ENCODE measurements at places on chromosomes 16 and 17.

- no peak for DNase-seq
Observed at GRCh38 chr16:50281391-50282009, 15.1 kb downstream of the ADCY7 start.

- no peak for DNase-seq
Observed at GRCh38 chr16:21643785-21644184, 8.6 kb downstream of the IGSF6 start.

DNA sequence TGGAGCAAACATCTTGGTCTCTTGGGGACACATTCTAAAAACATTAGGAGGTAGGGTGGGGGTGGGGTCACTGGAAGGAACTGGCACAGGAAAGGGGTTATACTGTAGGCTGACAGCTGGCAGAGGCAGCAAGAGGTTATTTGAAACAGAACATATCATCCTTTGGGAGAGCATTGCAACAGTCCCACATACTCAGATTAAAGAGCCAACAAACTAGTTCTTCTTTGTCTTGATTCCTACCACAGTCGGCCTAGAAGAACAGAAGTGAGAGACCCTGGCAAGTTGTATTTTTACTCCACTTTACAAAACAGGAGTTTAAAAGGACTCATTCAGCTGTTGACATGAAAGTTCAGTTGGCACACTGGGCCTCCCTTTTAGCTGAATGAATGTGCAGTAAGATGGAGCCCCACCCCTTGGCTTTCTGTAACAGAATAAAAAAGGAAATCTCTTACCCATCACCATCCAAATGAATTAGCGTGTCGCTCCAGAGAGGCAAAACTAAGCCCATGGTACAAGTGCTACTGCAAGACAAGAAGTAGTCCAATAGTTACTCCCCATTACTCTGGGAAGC is 54.6 kb upstream of the CORO6 start:
- no peak for DNase-seq

DNA sequence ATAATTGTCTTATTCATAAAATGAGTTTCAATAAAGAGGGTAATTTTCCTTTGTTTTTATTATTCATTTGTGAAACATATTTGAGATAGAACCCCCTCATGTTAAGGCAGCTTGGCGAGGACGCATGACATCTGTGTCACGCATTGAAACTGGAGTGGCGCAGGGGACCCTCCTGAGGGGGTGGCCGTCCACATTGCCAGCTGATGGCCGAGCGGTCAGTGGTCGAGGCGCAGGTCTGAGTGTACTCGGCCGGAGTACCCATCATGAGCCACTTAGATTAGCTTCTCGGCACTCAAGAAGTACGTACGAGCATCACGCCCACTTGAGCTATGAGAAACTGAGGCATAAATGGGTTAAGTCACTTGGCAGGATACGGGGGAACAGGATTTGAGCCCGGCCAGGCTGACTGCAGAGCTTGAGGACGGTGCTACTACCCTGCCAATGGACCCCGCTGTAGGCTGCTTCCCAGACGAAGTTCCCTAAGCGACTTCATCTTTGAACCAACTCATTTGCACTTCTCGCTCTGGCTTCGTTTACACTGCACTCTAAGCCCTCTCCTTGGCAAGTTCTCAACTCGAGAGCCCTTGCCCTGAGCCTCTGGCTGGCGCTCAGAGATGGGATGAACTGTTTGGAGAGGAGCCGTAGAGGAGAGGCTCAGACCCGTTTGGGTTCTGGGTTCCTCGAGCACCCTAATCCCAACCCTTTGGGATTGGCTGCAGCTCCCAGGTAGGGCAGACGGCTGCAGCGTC is 91.8 kb downstream of the SDK2 start:
- DNase-seq, result no peak

DNA sequence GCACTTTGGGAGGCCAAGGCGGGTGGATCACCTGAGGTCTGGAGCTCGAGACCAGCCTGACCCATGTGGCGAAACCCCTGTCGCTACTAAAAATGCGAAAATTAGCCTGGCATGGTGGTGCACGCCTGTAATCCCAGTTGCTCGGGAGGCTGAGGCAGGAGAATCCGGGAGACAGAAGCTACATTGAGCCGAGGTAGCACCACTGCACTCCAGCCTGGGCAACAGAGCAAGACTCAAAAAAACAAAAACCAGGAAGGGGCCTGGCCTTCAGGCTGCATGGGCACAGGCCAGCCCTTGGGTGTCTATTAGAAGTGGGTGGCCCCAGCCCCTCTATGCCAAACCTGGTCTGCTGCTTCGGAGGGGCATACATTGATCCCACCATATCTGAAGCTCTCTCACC is 56.0 kb downstream of the PSMD12 start:
- no peak for DNase-seq

GRCh38 chr17:828761-829160 is 46.6 kb downstream of the MRM3 start:
- no peak for DNase-seq

GRCh38 chr17:82416771-82417170 is 1.4 kb upstream of the HEXD start:
- no peak for DNase-seq

- no peak for DNase-seq
Observed at GRCh38 chr16:15876503-15876902, 11.9 kb downstream of the CEP20 start.

All from neural progenitor cell (in vitro differentiated cells).